Stimulated activated CD8-positive, alpha-beta memory T cell treated with anti-CD3 and anti-CD28 coated beads, Interleukin-7, amount 100 ng/mL, for 24 hours (primary cell): ENCODE measurements at places on chromosomes 12 and 14.

DNA sequence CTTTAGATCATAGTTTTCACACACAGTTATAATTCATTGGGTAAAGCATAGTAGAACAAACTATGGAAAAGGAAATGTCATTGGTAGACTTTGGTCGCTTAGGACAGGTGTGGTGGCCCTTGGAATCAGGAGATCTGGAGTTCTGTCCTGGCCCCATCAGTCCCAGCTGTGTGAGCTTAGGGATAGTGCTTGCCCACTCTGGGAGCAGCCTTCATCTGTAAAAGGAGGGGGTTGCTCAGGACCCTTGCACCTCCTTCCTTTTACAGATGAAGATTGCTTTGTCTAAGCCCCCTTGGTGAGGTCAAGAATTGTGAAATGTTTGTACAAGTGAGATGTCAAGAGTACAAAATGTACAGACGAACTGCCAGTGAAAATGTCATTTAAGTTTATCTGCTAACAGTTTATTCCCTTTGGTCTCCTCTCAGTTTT, 93.2 kb downstream of the BORCS5 start:
- no peak for DNase-seq

- no peak for DNase-seq
Observed at GRCh38 chr12:93191956-93192355, 185.8 kb upstream of the NUDT4 start.

DNA sequence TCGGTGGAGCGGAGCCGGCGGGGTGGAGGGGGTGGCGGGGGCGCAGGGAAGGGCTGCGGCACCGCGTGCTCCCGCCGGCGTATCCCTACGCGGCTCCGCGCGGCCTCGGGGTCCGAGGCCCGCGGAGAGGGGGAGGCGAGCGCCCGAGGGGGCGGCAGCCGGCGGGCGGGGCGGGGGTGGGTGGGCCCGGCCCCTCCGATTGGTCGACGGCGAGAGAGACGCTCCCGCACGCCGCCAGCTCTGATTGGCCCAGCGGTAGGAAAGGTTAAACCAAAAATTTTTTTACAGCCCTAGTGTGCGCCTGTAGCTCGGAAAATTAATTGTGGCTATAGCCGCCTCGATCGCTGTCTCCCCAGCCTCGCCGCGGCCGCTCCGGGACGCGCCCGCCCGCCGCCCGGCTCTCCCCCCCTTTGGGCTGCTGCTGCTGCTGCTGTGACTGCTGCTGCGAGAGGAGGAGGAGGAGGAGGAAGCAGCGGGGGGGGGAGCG, at the start of gene FOXG1:
Gene FOXG1 (plus strand): TSS at position 319 of the 487 bp plus-strand sequence. CDS start 493 bp downstream, outside the sequence.
- DNase-seq = no peak

GRCh38 chr14:102020058-102020971, 55.9 kb downstream of the DYNC1H1 start:
- DNase-seq = no peak

DNA sequence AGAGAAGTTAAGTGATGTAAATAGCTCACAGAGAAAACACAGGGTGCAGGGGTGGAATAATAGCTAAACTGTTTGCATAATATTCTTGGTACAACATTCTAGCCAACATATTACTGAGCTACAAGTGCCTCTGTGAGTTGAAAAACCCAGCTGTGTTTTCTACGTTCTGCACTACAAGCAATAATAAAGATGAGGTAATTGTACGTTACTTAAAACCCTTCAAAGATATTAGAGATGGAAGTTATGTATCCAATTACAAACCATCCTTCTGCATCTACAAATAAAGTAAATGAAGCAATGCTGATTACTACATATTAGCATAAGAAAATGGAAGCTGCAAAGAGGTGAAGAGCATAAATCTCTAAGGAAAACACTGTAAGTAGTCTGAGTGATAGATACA, 271.4 kb downstream of the SSPN start:
- DNase-seq = no peak

DNA sequence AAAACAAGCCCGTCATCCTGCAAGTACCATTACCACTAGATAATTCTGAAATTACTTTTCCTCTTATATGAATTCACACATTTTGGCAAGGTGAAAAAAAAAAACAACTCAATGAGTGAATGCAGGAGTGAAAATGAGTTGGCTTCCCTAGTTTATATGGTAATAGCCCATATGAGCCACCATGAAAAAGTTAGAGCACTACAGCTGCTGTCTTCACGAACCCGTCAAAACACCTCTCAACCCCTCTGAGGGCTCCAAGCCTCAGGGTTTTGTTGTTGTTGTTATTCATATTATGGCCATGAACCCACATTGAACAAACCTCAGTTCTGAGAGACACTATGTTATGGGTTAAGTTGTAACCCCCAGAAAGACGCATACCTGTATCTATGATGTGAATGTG, 289.9 kb upstream of the CAND1 start:
- DNase-seq = no peak

GRCh38 chr14:73829526-73830431, 21.9 kb upstream of the PTGR2 start:
- no peak for DNase-seq

- no peak for DNase-seq
Observed at GRCh38 chr12:109464642-109465351, 12.3 kb downstream of the KCTD10 start.

GRCh38 chr14:55386037-55386808, 25.4 kb downstream of the ATG14 start:
- no peak for DNase-seq

GRCh38 chr14:30177781-30178180, 250.1 kb upstream of the PRKD1 start:
- DNase-seq = no peak

GRCh38 chr12:106107566-106107965, 31.2 kb downstream of the NUAK1 start:
- no peak for DNase-seq

GRCh38 chr14:81187832-81188522, 32.8 kb downstream of the GTF2A1 start:
- no peak for DNase-seq

DNA sequence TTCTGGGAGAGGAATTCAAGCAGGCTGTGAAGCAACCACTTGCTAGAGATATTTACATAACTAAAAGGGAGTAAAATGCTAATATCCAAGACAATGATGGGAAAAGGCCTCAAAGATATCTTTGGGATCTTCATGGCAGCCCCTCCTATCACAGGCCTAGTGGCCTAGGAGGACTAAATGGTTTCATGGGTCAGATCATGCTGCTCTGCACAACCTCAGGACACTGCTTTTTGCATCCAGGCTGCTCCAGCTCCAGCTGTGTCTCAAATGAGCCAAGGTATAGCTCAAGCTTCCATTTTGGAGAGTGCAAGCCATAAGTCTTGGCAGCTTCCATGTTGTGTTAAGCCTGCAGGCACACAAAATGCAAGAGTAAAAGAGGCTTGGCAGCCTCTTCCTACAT, 195.6 kb upstream of the SSTR1 start:
- DNase-seq = no peak

DNA sequence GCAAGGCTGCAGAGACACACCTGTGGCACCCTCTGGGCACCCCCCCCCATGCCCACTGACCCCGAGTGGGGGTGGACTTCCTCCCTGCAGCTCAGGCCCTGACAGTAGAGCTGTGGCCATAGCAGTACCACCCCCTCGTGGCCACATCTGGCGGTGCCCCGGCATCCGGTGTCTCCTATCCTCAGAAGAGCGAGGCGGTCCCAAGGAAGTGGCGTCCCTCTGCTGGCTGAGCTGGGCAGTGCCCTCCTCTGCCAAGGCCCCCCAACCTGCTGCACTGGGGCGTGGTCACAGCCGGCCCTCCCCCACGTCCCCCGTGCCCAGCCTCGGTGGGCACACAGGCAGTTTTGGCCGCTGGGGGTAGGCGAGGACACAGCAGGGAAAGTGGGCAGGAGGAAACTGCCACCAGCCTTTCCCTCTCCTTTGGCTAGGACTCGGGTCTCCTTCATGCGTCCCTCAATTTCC, 6.0 kb upstream of the SLC6A12 start:
- peak; percentile 30 for DNase-seq

- no peak for DNase-seq
Observed at GRCh38 chr14:68535404-68536017, 257.4 kb downstream of the ZFP36L1 start.

DNA sequence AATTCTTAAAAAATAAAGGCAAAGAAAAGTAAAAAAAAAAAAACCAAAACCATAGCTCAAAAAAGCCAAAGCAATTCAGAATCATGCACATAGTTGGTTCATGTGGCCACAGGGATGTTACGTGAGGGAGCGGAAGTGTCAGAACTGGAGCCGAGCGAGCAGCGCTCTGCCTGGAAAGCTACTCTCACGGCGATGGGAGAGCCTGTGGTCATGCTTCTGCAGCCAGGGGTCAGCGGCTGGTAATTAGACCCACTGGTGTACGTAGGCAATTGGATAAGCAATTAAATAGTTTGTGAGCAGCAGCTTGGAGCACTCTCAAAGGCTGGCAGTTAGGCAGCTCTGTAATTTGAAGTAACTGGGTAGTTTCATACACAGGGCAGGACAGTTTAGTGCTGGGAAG, 58.1 kb downstream of the TRHDE start:
- DNase-seq = no peak

DNA sequence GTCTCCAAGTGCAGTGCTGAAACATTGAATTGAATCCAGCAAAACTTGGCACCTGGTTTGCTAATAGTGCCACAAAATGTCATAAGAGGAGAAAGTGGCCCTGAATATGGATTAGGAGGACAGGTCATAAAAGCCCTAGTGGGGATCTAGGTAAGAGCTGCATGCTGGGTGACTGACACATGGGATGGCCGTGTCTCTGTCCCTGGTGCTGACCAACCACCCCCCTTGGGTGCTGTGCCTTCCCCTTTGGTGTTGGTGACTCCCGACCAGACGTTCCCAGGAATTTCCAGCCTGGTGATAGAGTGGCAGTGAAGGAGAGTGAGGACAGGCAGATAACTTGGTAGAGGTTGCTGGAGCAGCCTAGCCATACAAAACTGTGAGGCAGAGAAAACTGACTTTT, 142.8 kb downstream of the VRK1 start:
- no peak for DNase-seq

DNA sequence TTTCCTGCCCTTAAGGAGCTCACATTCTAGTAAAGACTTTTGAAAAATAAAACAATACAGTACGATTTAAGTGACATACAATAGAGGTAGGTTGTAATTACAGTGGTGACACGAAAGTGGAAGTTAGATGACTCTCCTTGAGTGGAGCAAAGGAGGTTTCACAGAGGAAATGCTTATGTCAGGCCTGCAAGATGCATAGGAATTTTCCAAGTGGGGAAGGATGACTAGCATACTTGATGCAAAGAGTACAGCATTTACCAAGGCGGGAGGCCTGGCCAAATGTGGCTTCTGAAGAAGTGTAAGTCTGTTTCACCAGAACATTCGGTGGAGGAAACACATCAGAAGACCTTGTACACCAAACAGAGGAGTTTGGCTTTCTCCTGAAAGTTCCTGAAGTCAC, 55.2 kb downstream of the ERO1A start:
- no peak for DNase-seq

DNA sequence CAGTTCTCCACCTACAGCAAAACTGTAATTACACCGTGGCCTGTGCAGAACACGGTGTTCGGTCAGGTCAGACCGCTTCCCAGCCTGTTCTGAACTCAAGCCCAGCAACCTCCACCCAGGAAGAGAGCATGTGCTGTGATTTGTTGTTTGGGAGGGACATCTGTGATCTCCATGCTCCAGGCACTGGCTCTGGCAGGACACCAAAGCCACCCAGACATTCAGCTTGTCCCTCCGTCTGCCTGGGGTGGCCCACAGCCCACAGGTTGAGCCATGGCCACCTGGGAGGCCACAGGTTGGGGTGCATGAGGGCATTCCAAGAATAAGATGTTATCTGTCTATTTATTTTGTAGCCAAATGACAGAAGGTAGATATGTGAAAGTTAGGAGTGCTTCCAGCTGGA, 1091.1 kb downstream of the VRK1 start:
- no peak for DNase-seq
